ENCODE measurements at places on chromosomes 7 and 10. TPM values are rescaled to one million over a fixed set of nuclear protein-coding genes. Genes with fewer than 3 reads are reported as not detected.

- DNase-seq, result no peak
Observed at GRCh38 chr10:91557651-91558111, 75.2 kb downstream of the PPP1R3C start.

DNA sequence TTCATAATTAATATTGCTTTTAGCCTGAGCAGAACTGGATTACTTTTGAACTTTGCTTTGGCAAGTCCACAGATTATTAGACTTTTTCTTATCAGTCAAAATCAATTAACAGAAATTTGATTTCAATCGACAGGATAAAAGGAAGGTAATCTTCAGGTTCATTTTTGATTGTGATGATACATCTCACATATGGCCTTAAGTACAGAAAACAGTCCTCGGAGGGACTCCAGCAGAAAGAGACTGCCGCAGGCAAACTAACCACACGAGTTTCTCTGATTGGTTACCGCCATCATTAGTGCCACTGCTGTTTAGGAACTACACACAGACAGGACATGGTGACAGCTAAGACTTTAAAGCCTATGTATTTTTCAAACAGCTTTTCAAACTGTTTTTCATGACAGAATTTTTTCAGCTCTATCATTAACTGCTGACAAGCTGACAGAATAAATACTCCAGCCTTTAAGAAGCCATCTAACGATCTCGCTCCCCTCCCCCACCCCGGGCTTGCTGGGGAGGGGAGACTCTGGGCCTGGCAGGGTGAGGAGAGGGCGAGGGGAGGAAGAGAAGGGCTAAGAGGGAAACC is 668.2 kb downstream of the KCNMA1 start:
- DNase-seq, result no peak

GRCh38 chr10:132417257-132417910 is 20.4 kb downstream of the PWWP2B start:
- no peak for DNase-seq

- no peak for DNase-seq
Observed at GRCh38 chr10:83127942-83128575, 1011.2 kb upstream of the GHITM start.

DNA sequence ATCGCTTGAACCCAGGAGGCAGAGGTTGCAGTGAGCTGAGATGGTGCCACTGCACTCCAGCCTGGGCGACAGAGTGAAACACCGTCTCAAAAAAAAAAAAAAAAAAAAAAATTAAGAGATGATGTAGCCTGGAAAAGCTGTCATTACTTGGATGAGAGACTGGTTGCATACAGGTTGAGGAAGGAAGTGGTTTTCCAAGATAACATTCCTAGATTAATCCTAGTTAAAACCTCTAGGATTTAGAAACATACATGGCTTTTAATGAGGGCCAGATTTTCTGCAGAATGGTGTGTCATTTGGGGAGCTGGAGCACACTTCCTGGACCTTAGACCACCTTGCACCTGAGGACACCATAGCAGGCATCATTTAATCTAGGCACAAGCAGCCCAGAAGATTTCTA is 17.8 kb downstream of the VWA2 start:
- DNase-seq, result no peak

- no peak for DNase-seq
Observed at GRCh38 chr7:84191842-84192241, 2.7 kb downstream of the SEMA3A start.

GRCh38 chr10:14302035-14302434 is 28.7 kb downstream of the FRMD4A start:
- no peak for DNase-seq

DNA sequence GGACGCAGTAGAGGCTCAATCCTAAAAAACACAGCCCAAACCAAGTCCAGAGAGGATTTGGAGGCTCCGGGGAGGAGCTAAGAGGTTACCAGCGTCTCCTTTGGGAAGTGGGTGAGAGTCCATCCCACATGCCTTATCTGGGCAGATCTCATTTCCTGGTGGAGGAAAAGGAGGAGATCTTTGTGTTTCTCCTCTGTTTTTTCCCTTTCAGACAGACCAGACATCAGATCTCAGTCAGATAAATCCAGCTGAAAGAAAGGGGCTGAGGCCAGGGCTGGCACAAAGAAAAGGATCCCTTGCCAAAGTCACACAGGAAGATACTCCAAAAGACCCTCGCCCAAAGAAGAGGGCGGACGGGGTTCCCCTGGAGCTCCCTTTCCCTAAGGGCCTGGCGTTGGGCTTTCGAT is 58.3 kb upstream of the COMTD1 start:
- no peak for DNase-seq

- DNase-seq, result no peak
Observed at GRCh38 chr10:20891338-20891714, 5.8 kb downstream of the NEBL start.

DNA sequence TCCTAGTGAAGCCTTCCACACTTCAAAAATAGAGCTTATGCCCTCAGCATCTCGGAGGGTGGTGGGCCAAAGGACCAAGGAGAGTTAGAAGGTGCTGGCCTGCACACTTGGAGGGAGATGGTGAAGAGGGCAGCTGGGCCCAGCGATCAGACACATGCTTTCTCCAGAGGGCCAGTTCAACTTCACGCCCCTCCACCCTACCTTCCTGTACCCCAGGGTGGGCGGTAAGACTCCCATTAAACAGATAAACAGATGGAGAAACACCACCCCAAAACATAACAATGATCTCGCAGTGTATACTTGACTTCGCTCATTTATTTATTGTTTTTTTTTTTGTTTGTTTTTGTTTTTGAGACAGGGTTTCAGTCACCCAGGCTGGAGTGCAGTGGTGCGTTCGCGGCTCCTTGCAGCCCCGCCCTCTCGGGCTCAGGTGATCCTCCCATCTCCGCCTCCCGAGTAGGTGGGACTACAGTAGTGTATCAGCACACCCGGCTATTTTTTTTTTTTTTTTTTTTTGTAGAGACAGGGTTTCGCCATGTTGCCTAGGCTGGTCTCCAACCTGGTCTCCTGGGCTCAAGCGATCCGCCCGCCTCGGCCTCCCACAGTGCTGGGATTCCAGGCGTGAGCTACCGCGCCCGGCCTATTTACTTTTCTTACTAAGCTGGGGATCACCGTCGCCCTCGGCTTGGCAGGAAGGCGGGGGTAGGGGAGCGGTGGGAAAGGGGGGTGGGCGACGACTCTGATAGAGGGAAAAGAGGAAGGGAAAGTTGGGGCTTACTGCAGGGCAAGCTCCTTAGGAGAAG is 1.8 kb downstream of the C10orf95 start:
- peak; percentile 84 for DNase-seq

- no peak for DNase-seq
Observed at GRCh38 chr7:138610671-138611170, 90.4 kb downstream of the SVOPL start.

DNA sequence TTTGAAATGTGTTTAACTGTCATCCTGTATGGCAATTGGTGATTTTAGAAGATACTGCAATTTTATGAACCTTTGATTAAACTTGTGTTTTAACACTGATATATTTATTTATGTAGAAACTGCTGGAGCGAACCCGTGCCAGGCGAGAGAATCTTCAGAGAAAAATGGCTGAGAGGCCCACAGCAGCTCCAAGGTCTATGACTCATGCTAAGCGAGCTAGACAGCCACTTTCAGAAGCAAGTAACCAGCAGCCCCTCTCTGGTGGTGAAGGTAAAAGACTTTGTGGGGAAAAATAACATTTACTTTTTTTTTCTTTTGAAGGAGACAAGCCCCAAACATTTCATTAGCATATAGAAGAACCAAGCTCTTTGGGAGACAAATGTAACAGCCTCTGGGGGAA is 6.5 kb downstream of the ANLN start:
- DNase-seq, result no peak

DNA sequence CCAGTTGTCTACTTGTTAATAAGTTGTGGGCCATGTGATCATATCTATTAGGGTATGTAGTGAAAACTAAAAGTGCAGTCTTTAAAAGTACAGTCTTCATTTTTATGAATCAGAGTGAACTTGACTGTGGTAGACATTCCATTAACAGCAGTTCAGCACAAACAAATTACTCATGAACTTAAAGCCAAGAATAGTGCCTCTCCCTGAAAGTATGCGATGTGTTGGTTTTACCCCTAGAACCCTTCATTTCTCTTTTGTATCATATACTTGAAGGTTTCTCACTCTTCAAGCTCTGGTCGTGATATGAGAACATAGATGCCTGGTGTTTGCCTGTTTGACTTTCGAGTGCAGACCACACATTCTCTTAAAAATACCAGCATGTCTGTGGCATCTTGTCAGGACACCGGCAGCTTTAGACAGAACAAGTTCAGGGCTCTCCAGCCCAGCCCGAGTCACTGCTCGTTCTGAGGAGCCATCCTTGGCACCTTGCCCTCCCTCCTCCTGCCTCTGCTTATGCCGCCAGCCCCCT is 159.3 kb downstream of the LCOR start:
- no peak for DNase-seq

DNA sequence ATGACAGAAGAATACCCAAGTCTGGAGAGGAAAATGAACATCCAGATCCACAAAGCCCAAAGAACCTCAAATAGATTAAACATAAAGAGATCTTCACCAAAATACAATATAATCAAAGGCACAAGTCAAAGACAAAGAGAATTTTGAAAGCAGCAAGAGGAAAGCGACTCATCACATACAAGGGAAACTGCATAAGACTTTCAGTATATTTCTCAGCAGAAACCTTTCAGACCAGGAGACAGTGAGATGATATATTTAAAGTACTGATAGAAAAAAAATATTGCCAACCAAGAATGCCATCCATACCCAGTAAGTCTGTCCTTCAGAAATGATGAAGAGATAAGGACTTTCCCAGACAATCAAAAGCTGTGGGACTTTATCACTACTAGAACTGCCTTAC is 81.5 kb upstream of the GALNT17 start:
- DNase-seq, result no peak

DNA sequence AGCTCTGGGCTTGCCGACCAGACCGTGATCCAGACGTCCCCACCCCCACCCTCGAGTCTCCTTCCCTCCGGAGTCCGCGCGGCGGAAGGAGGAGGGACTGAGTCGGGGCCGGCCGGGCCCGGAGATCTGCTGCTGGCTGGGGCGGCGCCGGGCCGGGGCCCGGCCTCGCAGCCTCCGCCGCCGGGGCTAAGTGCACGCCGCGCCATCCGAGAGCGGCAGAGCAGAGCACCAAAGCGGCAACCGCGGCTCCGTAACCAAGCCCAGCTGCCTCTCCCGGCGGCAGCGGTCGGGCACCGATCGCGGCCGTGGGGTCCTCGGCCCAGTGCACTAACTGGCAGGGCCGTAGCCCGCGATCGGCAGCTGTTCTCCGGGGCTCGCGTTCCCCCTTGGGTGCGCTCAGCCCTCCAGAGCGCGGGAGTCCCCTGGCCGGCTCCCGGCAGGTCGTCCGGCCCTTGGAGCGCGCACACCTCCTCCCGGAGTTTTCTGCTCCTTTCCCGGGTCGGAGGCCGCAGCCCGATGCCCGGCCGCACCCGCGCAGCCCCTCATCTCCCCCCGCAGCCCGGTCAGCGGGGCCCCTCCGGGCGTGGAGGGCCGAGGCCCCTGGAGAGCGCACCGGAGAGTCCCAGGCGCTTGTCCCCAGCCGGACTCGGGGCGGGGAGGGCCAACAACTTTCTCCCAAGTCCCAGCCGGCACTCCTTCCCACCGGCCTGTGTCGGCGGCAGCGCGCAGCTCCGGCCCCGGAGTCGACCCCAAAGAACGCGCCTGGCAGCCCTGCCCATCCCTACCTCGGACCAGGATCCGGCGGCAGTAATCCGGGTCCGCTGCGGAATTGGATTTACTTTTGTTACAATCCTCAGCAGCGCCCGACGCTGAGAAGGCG is 799 bp downstream of the VAX1 start:
- no peak for DNase-seq

DNA sequence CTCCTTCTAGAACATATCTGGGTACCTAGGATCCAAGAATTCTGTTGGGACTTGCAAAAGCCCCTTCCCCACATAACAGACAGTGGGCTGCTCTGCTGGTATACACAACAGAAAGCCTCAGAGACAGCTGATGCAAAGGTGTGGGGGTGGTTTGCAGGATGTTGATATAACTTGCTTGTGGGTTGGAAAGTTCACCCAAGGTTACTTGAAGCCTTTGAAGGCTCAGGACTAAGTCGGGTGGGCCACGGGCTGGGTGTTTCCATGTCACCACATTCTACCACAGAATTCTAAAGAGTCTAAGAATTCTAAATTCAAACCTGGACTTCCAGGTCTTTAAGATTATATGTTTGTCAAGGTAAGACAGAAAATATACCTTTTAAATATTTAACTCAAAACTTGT is 7.4 kb upstream of the NRCAM start:
- DNase-seq, result no peak

DNA sequence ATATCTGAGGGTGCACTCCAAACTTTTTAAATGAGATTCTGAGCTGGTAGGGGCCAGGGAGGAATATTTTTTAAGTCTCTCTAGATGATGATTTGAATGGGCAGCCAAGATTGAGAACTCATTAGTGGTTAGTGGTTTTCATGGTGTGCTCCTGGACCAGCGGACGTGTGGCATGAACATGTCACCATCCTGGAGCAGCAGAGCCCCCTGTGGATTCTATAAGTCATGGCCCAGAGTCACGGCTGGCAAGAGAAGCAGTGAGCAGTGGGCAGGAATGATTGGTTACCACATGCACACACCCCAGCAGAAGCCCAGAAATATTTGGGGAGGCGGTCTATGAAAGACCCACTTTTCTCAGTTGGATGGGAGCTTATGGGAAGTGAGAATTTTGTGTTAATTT is 21.2 kb upstream of the UCN3 start:
- no peak for DNase-seq

- no peak for DNase-seq
Observed at GRCh38 chr10:26858707-26859034, 2.1 kb downstream of the ABI1 start.

The DMBT1 gene
- total RNA-seq, result 0.17 TPM

The MBL2 gene
- total RNA-seq, result not detected

The CHST15 gene
- total RNA-seq, result 47.2 TPM

The RNF32 gene
- total RNA-seq, result 3.4 TPM

The TCERG1L gene
- not detected for total RNA-seq
